ENCODE measurements at places on chromosomes 5 and 9.

DNA sequence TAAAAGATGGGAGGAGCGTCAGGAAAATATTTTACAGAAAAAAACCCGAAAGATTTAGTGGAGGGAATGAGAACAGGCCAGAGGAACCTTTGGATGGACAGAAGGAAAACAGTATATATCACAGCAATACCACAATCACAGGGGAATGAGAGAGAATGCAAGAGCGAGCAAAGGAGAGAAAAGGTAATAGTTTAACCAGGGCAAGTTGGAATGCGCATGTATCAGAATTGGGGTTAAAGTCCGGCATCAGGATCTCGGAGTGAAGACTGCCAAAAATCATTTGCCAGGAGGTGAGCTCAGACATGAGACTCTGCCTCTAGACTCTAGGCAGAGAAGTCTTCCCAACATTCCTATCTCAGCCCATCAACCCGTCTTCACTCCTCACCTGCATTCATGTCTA is 36.8 kb downstream of the PCDHGC5 start:
- no peak for DNase-seq

- DNase-seq = no peak
These were observed 27.6 kb downstream of the ZNF462 start for GRCh38 chr9:106890608-106891007.

DNA sequence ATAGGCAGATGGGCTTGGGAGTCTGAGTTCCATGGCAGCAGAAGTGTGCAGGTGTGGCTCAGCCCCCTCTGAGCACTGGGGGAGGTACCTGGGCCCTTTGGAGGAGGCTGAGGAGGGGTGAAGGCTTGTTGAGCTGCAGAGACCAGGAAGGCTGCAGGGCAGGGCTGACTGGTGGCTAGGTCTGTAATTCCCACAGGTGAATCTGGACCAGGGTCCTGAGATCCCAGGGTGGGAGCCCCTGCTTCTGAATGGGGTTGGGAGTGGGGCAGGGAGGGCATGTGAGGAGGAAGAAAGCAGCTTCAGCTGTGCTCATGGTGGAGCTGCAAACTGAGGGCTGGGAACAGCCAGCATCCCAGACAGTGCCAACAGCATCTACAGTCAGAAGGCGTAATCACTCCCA is 111.1 kb downstream of the CACNA1B start:
- DNase-seq = no peak

- DNase-seq = no peak
These were observed 154.0 kb downstream of the SLC24A2 start for GRCh38 chr9:19634881-19635280.

- no peak for DNase-seq
These were observed 105.2 kb downstream of the ZNF608 start for GRCh38 chr5:124641154-124641792.

DNA sequence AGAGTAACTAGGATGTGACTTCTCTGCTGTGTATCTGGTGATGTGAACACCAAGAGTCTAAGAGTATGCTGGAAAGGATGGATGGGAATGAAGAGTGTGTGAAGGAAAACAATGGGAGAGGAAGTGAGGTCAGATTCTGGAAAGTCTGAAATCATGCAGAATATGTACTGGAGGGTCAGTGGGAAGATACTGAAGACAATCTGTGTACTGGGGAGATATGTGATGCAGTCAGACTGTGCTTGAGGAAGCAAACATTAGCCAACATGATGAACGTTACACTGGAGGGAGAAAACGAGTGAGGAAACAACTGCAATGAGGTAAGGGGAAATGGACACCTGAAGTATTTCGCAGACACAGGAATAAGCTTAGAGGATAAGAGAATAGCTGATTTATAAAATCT is 105.7 kb downstream of the NR3C1 start:
- no peak for DNase-seq
